ENCODE measurements at places on chromosomes 6 and 20.

- peak; percentile 82 for DNase-seq
Measured at GRCh38 chr6:129598244-129599187, 111.5 kb downstream of the ARHGAP18 start.

- no peak for DNase-seq
Measured at GRCh38 chr20:22796469-22797077, 212.2 kb upstream of the FOXA2 start.

DNA sequence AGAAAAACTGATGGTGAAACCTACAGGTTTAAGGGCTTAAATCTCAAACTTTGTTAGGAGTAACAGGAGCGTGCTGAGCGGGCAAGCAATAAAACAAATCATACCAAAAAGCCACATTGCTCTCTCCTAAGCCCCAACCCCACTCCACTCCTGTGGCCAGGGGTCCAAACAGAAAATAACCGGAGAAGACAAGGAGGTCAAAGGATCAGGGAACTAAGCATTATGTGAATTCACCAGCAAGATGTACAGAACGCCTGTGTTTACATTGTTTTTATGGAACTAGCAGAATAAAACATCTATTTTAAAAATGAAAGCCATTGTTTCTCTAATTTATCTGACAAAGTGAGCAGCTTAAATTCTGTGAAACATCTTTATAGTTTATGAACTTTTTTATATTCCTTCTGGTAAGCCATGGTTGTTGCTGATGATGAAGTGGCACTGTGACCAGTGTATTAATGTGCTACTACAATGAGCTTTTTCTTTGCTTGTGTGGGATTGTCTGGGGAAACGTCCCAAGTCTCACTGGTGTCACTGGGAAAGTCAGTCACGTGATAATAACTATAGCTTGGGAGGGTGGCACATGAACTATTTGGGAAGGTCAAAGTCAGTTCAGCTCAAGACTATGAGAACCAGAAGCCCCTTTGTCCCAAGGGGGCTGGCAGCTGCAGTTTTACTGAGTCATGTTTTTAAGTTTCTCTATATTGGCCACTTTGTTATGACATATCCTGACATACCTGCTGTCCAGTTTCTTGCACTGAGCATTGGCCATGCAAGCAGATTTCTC is 9.8 kb downstream of the FAM210B start:
- DNase-seq: peak; percentile 49

- no peak for DNase-seq
Measured at GRCh38 chr20:3592931-3593330, 70.3 kb downstream of the GFRA4 start.

DNA sequence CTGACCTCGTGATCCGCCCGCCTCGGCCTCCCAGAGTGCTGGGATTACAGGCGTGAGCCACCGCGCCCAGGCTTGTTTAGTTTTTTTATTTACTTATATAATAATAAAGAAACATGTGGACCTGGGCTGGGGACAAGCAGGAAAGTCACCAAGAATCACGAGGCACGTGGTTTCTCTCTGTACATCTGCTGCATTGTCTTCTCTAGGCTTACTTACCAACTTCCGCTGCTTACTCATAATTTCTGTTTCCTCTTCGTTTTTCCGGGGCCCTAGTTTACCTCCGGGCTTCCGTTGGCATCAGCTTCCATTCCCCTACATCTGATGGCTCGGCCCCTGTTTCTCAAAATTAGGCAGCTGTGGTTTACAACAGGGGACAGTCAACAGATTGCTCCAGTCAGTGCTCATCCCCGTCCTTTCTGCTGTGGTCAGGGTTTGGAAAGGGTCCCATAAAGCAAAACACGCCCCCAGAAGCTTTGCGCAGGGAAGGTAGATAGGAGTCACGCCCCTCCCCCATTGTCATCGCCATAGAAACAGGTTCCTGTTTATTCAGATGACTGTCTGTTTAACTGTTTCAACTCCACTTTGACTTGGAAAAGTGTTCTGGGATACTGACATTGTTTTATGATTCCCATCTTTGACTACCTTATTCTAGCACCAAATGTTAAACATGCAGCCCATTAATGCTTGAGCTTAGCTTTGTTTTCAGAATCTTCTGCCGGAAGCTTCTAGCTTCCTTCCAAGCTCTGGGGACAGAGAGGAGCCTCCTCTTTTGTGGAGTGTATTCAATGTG is 31.9 kb upstream of the TXLNB start:
- DNase-seq: no peak

- DNase-seq: no peak
Measured at GRCh38 chr6:151229401-151230276, 10.1 kb upstream of the AKAP12 start.

DNA sequence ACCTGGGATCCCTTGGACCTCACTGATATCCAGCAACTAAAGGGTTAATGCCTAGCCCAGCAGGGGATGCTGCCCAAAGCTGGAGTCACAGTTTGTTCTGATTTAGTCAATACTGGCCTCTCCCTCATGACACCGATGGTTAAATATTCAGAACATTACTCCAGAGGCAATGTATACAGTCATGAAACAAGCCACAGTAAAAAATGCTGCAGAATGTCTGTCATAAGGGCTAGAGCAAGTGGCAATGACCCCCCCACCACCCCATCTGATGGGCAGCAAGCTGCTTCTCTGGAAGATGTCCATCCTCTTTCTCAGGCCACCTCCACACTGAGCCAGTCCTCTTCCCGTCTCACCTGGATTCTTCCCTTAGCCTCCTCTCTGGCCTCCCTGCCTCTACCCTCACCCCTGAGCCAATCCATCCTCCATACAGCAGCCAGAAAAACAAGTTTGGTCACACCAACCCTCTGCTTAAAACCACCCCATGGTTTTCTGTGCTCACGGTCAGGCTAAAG is 99.0 kb upstream of the KCNG1 start:
- no peak for DNase-seq

DNA sequence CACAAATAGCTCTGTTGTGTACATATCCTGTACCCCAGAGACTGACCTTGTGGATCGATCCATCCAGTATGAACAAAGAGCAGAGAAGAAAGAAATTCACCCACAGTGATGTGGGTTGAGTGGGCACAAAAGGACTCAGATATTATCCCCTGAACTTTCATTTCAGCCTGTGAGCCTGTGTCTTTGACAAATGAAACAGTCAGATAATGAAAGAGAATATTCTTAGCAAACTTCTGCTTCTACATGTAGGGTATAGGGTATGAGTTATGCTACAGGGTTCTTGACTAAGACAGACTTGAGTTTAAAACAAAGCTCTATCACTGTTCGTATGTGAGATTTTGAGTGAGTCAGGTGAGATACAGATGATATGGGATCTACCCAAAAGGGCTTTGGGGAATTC is 359.7 kb downstream of the MAFB start:
- DNase-seq: no peak

DNA sequence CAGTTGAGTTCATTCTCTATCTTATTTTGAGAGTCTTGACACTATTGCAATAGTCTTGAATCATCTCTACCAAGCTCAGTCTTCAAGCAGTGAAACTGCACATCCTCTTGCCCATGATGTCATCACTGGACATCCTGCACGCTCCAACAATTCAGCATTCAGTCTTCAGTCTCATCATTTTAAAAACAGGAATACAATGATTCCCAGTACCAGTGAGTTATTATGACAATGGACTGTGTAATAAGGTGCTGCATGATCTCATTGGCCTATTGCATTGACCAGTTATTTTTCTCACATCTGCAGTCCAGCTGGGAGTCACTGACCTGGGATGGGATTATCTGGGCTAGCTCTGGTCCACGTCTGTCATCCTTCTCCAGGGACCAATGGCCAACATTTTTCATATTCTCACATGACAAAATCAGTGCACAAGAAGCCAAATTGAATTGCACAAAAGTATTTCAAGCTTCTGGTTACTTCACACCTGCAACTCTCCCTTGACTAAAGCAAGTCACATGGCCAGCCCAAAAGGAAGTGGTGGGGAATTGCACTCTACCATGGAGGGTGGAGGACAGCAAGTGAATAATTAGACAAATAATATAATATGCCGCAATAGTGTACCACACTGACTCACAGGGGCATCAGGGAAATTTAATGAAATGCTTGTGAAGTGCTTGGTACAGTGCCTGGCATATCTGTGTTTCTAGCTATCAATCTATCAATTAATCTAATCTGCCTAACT is 6.4 kb upstream of the CST2 start:
- DNase-seq: no peak

GRCh38 chr6:54142889-54143519 is 31.8 kb downstream of the MLIP start:
- no peak for DNase-seq

DNA sequence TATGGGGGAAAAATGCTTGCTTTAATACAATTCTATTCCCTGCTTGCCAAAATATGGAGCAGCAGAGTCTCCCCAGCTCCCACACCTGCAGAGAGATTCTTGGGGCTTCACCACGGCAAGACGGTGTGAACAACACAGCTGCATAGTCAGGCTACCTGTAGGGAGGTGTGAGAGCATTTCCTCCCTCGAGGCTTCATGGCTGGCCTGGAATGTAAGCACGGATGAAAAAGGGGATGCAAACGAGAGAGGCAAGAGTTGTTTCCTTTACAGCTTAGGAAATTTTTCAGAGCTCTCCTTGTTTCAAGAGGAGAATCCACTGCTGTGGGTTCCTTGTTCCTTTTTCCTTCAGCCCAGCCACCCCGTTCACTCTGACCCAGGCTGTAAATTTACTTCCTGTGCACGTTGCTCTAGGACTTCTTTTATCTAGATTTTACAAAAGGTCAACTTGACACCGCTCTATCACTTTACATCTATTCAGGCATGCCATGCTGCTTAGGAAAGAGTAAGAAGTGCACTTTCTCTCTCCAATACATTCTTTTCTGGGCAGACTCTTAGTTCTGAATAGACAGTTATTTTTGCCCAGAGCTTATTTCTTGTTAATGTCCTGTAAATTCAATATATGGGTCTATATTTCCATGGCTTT is 197.1 kb downstream of the KHDC1L start:
- DNase-seq: no peak

GRCh38 chr6:122323361-122323760 is 76.1 kb upstream of the HSF2 start:
- DNase-seq: no peak

DNA sequence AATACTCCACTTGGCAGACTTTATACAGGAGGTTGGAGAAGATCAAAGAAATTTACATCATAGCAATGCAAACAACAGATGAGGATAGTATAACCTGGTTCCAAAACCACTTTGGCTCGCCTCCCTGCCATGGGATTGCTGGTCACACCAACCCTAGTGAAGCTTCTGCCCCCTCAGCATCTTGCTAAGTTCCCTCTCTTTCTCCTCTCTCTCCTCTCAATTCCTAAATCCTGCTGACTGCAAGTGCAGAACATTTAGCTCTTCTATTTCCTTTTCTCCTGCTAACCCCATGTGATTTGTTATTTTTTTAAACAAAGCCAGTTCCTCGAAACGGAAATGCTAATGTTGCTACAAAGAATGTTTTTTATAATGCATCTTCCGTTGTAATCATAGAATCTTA is 50.3 kb upstream of the LY86 start:
- no peak for DNase-seq

DNA sequence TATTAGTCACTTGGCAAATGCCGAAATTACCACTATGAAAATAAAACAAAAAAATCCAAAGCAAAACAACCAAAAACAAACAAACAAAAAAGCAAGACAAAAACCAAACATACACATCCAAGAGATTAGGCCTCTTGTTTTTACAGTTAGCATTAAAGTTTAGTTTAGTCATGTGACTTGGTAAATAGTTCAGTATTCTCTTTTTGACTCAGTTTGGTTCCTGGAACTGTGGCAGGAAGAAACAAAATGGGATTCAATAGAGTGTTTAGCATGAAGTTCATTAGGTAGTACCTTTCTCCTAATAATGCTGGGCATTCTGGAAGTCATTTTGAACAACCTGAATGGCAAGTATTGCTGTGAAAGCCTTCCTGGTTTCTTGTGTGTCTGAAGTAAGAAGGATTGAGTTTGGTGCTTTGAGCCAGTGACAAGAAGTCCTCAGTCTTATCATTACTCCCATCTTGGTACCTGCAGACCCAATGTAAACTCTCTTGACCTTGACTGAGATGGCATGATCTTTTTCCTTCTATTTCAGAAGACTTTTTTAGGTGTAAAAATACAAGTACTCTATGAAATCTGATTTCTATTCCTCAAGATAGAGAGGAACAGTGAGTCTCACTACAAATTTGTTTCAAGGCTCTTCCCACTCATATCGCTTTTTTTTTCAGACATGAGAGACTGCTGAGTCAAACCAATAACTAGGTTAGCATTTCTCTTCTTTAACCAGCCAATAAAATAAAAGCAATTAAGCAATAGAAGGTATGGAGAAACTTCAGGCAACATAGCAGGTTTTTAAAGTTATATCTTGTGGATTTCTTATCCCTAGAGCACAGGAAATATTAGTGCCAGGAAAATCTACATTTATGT is 223.6 kb upstream of the PREP start:
- no peak for DNase-seq

DNA sequence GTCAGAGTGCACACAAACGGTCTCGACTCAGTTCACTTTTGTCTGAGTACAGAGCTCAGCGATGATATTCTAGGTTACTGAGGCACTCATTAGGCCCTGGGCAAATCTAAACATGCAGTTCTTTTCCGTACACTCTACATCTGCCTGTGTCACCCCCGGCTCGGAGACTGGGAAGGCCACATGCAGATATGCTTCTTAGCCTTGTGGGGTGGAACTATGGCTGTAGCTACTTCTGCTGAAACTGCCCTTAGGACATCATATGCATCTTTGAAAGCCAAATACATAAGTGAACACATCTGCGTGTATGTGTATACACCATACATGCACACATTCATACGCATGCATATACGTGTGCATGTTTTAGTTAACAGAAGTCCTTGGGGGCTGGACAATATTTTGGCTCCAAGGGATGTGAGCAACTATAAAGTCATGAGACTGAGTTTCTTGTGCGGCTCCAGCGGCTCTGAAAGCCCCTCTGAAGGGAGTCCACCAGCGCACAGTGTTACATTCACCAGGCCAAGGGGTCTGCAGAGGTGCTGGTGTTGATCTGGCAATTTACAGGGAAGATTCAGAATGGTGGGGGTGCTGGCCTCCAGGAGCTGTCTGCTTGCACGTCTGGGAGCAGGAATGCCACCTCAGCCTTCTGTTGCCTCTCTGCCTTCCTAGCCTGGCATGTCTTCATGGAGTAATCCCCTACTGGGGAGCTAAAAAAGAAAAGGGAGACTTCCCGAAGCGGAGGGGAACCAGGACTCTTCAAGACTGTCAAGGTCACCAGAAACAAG is 31.6 kb downstream of the PSMG4 start:
- DNase-seq: no peak

DNA sequence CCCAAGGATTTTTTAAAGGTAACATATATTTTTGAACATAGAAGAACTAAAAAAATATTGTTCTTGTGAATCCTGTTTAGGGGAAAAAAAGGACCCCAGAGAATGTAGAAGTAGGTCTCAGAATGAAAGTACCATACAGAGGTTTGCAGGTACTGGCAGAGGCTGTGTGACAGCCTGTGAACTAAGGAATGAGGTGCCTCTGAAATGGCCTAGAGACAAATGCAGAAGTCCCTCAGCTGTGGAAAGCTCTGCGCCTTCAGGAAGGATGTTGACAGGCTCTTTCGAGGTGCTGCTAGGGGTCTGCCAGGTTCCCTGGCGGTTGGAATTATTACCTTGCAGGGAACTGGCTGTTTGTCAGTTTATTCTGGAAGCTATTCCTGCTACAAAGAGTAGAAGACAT is 8.6 kb upstream of the TUBB2B start:
- DNase-seq: no peak
